ENCODE measurements at places on chromosomes 3 and 15.

GRCh38 chr3:13598926-13599886, 50.3 kb downstream of the FBLN2 start:
- no peak for DNase-seq

DNA sequence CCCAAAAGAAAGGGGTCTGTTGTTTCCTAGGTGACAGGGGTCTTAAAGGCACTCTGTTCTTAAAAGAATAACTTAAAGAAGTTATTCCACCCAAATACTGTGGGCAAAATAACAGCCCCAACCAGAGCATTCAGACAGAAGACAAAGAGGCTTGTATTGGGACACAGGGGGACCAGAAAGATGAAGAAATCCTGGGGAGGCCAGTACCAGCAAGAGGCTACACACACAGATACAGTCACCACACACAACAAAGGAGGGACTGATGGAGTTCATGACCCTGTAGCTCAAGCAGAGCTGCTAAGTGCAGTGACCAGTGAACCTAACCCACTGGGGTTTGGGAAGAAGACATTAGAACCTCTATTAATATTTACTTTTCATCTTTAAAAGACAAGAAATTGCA, 59.0 kb downstream of the MTHFS start:
- no peak for DNase-seq

- no peak for DNase-seq
Measured at GRCh38 chr3:150912501-150912900, 7.3 kb upstream of the MINDY4B start.

DNA sequence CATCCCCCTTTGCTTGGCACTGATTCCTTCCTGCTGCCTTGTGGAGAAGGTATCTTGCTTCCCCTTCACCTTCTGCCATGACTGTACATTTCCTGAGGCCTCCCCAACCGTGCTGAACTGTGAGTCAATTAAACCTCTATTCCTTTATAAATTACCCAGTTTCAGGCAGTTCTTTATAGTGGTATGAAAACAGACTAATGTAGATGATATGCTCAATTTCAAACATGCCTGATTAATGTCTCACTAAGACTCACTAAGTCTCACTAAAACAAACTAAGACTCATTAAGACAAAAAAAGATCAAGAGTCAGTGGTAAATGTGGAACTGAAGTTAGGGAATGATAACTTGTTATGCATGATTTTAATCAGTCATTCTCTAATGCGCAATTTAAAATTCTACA, 606.6 kb downstream of the RBMS3 start:
- no peak for DNase-seq

- DNase-seq: no peak
Measured at GRCh38 chr3:7106635-7107034, 245.7 kb downstream of the GRM7 start.

DNA sequence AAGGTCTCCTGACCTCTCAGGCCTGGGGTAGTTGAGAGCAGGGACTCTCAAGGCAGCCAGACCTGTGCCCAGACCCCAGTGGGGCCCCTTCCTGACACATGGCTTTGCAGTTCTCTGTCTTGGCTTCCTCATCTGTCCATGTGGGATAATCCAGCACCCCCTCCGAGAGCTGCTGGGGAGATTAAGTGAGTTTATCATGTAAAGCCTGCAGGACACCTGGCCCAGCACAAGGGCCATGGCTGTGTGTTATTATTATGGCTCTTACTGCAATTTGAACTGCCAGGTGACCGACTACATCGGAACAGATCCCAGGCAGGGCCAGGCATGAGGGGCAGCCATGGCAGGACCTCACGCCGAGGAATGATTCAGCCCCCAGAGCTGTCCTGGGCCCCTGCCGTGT, 12.6 kb downstream of the DUSP7 start:
- DNase-seq: no peak

GRCh38 chr3:41716471-41716870, 245.4 kb downstream of the ULK4 start:
- DNase-seq: peak; percentile 42

DNA sequence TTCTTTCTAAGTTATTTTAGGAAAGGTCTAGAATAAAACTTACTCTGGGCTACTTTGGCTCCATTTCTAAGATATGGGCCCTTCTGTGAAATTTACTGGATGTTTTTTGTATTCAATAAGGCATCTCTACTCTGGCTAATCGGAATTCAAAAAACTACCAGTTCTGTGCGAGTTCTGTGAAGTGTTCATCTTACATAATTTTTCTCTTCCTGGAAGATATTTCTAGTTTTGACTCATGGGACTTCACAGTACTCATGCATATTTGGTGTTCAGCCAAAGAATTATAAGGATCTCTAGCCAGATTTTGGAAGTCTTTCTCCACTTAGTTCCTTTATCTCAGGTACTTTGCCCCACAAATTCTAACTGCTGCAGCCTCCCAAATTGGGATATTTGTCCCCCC, 46.4 kb upstream of the MBNL1 start:
- DNase-seq: no peak
